ENCODE measurements at places on chromosomes 7 and 10. TPM values are rescaled to one million over a fixed set of nuclear protein-coding genes. Genes with fewer than 3 reads are reported as not detected.

- no peaks in the 10 kb centered on the region for H3K36me3 ChIP-seq
- H3K27ac ChIP-seq = no peak overlapping the region
- no peaks in the 10 kb centered on the region for H3K4me1 ChIP-seq
Measured at GRCh38 chr7:108112683-108113082, 17.5 kb downstream of the LAMB4 start.

DNA sequence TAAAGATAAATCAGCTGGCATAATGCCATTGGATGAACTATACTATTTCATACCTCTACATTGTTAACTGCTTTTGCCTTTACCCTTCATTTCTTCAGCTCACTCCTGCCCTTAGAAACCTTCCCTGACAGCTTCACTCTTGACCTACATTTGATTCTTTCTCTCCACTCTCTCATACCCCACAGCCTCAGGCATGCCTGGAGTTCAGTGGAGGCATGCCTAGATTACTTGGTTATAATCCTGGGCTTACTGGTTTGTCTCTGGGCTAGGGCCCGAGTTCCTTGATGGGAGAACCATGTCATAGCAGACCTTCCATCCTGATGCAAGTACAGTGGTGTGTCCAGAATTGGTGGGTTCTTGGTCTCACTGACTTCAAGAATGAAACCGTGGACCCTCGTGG lies 8.4 kb upstream of the CDHR3 start:
- no peaks in the 10 kb centered on the region for H3K27me3 ChIP-seq
- H3K27ac ChIP-seq = no peak overlapping the region
- no peak overlapping the region for H3K4me3 ChIP-seq
- no peak for DNase-seq
- H3K4me1 ChIP-seq = no peaks in the 10 kb centered on the region
- no peaks in the 10 kb centered on the region for H3K36me3 ChIP-seq

DNA sequence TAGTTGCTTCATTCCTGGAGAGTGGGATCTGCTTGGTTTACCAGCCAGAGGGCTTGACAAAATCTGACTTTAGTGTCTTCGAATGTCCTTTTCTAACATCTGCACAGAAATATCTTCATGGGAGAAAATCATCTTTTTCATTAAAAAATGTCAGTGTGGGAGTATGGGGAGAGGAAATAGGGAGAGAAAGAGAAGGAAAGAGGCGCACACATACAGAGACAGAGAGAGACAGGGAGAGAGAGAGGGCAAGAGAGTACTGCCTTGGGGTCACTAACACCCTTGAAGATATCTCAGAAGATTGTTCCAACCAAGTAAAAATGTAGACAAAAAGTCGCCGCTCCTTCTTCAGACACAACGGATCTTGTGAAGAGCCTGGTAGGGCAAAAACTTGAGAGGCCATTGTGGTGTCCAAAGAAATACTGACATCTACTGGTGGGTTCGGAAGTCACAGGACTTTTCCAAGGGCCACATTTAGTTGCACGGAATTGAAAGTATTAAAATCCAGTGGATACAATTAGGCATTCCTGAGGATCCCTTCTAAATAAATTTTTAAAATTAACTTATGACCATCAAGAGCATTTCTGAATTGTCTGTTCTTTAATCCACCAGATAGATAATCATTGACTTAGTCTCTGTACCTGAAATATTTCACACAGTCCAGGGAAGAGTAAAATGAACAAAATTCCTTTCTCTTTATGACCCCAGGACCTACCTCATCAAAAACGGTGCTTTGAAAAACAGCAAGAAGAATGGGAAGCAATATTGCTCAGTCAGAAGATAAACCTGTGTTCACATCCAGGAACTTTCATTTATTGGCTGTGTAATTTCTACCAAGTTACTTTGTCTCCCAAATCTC lies 29.7 kb downstream of the VIM start:
- no peak overlapping the region for H3K27ac ChIP-seq
- no peak overlapping the region for H3K4me3 ChIP-seq
- H3K27me3 ChIP-seq = no peaks in the 10 kb centered on the region
- no peaks in the 10 kb centered on the region for H3K36me3 ChIP-seq

- no peaks in the 10 kb centered on the region for H3K27me3 ChIP-seq
- no peaks in the 10 kb centered on the region for H3K4me1 ChIP-seq
- no peak overlapping the region for H3K4me3 ChIP-seq
- no peak for DNase-seq
- no peak overlapping the region for H3K27ac ChIP-seq
Measured at GRCh38 chr10:4532011-4532410, 294.0 kb upstream of the AKR1E2 start.

DNA sequence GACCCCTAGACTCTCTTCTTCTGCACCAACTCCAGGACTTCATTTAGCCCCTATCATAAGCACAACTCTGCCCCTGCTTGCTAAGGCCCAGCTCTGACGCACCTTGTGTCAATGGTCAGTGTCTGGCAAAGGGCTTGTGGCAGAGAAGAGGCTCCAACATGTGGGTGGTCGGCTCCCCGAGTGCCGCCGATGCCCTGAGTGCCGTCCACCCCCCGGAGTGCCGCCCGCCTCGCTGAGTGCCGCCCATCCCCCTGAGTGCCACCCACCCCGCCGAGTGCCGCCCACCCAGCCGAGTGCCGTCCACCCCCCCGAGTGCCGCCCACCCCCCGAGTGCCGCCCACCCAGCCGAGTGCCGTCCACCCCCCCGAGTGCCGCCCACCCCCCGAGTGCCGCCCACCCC lies 50.3 kb downstream of the ASB13 start:
- no peaks in the 10 kb centered on the region for H3K27me3 ChIP-seq
- no peaks in the 10 kb centered on the region for H3K36me3 ChIP-seq
- no peak overlapping the region for H3K4me3 ChIP-seq
- no peak overlapping the region for H3K27ac ChIP-seq
- no peak for DNase-seq

- H3K4me1 ChIP-seq = peaks cover 5% of the 10 kb centered on the region
- peaks cover 7% of the 10 kb centered on the region for H3K27me3 ChIP-seq
- no peak for DNase-seq
Measured at GRCh38 chr7:151304856-151305255, 36.8 kb upstream of the NUB1 start.

Gene EN2
- total RNA-seq = not detected
